ENCODE measurements at places on chromosomes 13 and 19.
A peak's percentile ranks its signal among the peaks of the same experiment; 100 is the strongest.

DNA sequence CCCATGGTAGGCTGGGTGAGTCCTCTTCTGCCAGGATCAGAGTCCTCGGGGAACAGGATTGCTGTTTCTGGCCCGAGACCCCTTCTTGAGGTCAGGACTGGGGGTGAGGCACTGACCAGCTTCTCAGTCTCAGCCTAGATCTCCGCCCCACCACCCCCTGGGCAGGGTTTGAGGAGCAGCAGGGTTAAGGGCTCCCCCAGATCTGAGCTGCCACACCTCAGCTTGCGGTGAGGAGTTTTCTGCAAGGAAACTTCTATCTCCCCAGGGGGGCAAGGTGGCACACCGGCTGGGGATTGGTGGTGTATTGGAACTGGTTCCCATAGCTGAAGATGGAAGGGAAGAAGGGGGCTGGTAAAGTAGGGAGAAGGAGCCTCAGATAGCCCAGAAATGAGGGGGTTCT lies 19.5 kb downstream of the CHST8 start:
- DNase-seq = no peak

DNA sequence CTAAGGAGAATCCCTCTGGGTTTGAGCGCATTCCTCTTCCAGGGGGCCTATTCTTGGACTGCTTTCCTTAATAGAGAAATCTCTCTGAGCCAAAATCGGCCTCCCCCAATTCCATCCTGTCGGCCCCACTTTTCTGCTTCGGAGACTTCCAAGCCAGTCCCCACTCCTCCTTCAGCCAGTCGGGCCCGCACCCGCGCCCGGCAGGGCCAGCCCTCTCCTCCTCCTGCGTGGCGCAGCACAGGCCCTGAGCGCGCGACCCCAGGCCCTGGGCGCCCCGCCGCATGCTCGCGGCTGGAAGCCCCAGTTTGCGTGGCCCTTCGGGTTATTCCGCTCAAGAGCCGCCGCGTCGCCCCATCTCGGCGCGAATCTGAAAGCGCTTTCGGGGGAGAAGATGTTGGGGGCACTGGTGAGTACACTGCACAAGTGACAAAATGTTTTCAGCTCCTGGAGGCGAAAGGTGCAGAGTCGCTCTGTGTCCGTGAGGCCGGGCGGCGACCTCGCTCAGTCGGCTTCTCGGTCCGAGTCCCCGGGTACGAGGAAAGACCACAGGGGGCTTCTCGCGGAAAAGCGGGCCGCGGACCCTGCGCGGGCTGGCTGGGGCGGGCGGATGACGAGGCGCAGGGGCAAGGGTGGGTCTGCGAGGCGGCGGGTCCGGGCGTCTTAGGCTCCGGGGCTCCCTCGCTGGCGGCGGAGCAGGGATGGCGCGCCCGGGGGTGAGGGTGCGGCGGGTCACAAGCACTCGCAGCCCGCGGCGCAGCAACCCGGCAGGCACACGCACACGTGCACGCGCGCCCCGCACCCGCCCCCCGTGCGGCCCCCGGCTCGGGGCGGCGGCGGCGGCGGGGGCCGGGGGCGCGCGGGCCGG lies at the start of gene IL17D:
IL17D (plus strand) TSS at position 785 of the 865 bp plus-strand sequence. CDS start 303 bp downstream, outside the sequence.
- no peak for DNase-seq

DNA sequence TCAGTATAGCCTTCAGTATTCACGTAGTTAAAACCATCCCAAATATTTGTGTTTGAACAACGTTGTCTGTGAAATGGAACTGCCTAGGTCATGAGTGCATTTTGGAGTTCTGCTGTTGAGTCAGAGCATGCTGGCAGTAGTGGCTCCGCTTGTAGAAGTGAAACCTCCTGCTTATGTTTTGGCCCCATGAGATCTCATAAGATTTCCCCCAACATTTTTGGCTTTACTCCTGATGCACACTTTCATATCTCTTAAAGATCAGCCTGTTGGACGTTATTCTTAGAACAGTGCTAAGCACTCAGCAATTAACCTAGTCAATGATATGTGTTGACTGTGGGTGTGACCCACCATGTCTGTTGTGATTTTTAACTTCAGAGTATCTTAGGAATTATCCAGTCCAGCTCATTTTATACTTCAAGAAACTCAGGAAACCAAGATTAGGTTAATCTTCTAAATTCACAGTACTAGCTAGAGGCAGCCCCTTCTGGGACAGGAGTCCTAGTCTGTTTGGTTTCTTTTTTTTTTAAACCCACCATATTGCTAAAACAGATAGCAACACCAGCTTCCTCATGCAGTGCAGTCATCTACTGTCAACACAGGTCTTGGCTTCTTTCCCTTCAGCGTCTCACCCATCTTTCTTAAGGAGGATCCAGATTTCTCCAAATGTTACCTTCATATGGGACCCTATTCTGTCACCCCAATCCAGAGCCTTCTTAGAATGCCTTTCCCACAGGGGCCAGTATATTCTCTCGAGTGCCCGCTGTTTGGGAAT lies 26.2 kb downstream of the RAP2A start:
- no peak for DNase-seq

- DNase-seq = peak; percentile 31
Measured at GRCh38 chr19:10368101-10368803, 12.1 kb downstream of the TYK2 start.

DNA sequence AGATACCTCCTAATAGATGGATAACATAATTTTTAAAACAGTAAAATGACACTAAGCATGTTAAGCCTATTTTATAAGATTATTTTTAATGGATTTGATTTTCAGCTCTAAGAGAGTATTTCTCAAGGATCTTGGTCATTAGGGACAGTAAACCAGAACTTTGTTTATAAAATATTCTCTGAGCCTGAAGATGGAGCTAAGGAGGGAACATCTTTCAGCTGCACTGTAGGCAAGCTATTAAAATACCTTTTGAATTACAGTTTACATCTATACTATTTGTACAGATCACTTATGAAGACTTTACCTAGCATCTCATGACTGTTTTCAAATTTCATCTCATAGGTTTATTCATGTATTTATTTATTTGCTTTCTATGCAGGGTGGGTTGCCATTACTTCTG lies 345.3 kb downstream of the MYO16 start:
- peak; percentile 12 for DNase-seq

GRCh38 chr13:46665248-46665632 lies 112.3 kb downstream of the LRCH1 start:
- no peak for DNase-seq

DNA sequence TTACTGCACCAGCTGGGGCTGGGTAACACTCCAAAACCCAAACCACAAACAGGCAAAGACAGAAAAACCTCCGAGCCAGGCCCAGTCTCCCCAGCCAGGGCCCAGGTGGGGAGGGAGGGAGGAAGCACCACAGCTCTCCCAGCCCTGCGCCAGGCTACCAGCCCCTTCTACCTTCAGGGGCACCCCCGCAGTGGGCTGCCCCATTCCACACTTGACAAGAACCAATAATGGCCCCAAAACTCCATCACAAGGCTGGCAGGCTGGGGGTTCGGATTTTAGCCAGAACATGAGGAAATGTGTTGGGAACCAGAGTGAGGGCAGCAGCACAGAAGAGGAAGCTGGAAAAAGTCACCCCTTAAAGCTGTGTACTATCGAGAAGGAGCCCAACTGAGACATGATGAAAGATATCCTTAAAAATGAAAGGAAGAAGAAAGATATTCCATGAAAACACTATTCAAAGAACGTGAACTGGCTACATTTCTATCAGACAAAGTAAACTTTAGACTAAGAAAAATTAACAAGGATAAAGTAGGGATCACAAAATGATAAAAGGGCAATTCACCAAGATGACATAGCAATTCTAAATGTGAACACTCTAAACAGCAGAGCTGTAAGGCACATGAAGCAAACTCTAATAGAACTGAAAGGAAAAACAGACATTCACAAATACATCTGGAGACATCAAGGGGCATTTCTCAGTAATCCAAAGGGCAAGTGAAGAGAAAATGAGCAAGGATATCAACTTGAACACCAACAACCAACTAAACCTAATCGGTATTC lies 12.9 kb downstream of the TUBGCP3 start:
- no peak for DNase-seq

DNA sequence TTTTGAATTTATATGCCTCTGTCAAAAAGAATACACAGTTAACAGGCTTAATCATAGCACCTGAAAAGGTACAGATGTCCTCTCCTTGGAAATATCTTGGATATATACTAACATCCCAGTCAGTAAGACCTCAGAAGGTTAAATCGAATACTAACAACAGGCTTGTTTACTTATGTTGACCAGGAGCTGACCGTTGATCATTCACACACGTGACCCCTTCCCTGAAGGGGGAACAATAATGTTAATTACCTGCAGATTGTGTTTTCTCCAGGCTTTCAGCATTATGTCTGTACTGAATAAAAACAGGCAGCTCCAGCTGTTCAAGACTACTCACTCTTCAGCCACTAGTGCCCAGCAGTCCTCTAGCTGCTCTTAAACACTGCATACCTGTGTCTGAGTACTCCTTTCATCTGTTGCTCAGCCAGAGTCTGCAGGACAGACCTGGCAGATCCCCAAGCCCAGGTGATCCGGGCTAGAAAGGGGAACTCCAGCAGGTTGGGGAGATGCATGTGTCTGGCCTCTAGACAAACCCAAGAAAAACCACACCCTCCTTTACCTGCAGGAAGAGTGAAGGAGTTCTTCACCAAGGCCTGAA lies 163.9 kb downstream of the RNF17 start:
- DNase-seq = no peak

- peak; percentile 29 for DNase-seq
Measured at GRCh38 chr19:18697680-18698079, 14.2 kb downstream of the CRTC1 start.

DNA sequence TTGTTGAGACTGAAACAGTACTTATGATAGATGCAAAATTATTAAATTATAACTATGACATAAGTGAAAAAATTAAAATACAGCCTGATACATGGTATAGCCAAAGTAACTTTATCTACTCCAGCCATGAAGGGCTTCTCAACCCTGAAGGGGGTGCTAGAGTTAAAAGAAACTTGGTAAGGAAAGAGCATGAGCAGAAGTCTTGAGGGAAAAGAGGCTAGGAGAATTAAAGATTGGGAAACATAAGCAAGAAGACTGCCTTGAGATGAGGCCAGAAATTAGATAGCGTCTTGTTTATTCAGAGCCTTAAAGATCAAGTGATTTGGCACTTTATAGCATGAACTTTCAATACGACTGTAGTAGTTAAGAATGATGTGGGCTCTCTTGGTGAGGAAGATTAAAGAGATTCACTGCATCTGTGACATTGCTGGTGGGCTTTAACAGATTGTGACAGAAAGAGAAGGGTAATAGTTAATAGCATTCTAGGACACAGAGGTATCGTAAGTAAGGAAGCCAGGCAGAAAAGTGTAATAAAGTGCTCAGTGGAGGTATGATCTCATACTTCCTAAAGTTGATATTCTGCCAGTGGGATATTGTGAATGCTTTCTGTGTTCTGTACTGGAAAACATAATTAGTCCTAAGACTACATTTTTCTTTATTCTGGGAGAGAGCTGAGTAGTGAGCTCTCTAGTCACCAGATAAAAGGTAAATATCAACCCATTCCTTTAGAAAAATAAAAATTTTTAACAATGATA lies 385.4 kb upstream of the PRR20A start:
- peak; percentile 4 for DNase-seq

GRCh38 chr13:113888701-113889330 lies 24.9 kb upstream of the GAS6 start:
- no peak for DNase-seq

DNA sequence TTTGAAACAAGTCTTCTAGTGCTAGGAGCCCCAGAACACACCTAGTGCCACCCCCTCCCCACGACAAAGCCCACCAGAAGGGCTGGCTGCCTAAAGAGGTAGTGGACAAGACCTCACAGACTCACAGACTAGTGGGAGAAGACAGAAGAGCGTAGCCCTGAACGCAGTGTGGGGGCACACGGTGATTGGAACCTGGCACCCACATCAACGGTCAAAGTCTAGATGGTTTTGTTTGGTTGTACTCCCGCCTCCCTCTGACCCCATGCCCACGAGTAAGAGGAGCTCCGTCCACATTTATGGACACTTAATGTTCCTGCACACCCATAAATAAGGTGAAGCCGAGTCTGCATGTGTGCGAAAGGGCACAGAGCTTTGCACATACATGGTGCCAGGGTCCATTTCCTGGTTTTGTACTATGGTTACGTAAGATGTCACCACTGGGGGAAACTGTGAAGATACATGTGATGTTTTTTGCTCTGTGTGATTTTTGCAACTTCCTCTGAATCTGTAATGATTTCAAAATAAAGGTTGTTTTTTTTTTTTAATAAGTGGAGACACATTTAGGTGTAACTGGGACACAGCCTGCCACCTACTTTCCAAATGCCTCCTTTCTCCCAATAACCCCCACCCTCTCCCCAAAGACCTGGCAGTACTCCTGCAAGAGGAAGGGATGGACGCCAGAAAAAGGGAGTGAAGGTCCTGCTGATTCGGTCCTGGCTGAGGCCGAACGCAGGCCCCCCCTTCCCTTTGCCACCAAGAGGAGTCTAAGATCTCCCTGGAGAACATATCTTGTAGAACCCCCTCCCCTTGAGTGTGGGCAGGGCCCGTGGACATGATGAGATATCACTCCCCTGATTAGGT lies 72.8 kb downstream of the GNG7 start:
- DNase-seq = no peak

- no peak for DNase-seq
Measured at GRCh38 chr19:35714601-35715354, 3.0 kb upstream of the KMT2B start.

DNA sequence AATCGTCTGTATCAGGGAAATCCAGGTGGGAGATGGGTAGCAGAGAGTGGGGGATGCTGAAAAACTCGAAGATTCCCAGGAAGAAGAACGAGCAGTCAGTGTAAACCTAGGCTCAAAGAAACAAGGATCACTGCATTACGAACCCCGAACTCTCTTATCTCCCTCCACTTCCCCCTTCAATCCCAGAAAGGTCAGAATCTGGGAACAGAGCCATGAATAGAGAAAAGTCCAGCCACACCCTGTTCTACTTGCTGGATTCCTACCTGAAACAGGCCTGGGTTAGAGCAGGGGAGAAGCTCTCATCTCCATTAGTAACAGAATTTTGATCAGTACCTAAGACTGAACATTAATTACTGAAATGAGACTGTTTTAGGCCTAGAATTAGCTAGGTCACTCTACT lies 24.4 kb downstream of the EPSTI1 start:
- peak; percentile 24 for DNase-seq

DNA sequence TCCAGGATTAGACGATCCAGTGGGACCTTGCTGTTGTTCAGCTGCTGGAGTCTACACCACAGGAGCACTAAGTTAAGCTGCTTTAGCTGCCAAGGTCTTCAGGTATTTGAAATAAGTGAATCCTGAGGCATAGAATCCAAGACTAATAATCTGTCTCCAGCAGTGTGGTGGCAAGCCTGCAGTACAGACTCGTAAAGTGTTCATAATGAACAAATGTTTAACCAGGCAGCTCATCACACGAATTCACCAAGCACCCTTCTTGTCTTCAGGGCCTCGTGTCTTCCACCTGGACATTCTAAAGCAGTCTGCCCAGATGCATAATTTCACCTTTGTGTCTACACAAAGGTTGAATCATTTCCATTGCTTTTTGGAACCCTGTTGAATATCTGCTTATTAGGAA lies 5.3 kb downstream of the ATP11A start:
- no peak for DNase-seq

- no peak for DNase-seq
Measured at GRCh38 chr13:102322211-102322610, 79.6 kb downstream of the FGF14 start.

- peak; percentile 48 for DNase-seq
Measured at GRCh38 chr13:88544836-88545235, 873.7 kb downstream of the SLITRK5 start.
